Stimulated activated naive CD8-positive, alpha-beta T cell treated with anti-CD3 and anti-CD28 coated beads, Interleukin-15, Interleukin-2, amounts not matched to agents 100 U/mL and 50 U/mL, for 24 hours (primary cell): ENCODE measurements at places on chromosomes 3 and 15.

- DNase-seq = no peak
Observed at GRCh38 chr3:126372413-126373145, 15.4 kb upstream of the KLF15 start.

GRCh38 chr3:125067225-125067624 lies 11.4 kb upstream of the HEG1 start:
- DNase-seq = no peak

DNA sequence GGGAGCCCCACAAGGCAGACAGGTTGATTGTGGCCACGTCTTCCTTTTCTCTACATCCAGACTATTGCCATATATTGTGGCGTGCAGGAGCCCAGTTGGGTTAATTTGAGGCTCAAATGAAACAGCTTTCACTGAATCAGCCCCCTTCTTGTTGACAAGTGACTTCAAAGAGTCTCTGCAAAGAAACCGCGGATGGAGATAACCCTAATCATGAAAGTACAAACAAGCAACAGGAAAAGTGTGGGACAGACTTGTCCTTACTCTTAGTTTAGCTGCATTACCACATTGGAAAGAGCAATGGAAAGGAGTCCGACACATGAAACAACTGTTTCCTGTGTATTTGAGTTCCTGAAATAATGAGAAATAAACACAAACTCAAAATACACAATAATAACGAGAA lies 3.3 kb downstream of the TMEM40 start:
- DNase-seq = no peak

DNA sequence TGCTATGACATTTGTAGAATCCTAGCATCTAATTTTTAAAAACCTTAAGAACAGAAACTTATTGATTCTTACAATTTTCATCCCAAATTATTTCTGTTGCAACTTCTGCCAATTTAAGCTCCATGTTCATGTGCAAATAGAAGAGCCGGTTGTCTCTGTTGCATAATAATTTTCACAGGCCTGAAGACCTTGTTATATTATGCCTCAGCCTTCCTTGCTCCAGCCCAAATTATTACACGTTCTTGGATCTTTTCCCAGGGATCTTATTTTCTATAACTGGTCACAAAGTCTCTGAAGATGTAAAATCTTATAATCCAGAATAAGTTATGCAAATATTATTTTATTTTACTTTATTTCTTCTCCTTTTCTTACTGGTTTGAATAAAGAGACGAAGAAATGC lies 210.7 kb upstream of the DPH6 start:
- DNase-seq = no peak

DNA sequence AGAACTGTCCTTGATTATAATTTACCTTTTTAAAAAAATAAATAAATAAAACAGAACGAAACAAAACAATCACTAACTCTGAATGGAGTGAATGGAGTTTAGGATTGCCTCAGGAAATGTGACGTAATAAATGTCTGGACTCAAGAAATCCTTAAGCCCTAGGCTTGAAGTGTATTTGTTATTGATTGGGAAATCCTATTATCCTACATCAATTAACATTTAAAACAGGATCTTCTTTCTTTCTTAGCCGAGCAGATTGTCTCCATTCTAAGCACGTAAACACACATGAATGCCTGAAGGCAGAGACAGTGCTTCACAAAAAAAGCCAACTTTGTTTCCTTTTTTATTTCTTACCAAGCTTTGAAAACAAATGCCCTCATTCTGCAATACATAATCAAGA lies 33.4 kb downstream of the KAT2B start:
- no peak for DNase-seq

GRCh38 chr15:28051955-28052633 lies 47.0 kb downstream of the OCA2 start:
- no peak for DNase-seq

- DNase-seq = no peak
Observed at GRCh38 chr15:81311752-81312464, 12.0 kb downstream of the STARD5 start.

DNA sequence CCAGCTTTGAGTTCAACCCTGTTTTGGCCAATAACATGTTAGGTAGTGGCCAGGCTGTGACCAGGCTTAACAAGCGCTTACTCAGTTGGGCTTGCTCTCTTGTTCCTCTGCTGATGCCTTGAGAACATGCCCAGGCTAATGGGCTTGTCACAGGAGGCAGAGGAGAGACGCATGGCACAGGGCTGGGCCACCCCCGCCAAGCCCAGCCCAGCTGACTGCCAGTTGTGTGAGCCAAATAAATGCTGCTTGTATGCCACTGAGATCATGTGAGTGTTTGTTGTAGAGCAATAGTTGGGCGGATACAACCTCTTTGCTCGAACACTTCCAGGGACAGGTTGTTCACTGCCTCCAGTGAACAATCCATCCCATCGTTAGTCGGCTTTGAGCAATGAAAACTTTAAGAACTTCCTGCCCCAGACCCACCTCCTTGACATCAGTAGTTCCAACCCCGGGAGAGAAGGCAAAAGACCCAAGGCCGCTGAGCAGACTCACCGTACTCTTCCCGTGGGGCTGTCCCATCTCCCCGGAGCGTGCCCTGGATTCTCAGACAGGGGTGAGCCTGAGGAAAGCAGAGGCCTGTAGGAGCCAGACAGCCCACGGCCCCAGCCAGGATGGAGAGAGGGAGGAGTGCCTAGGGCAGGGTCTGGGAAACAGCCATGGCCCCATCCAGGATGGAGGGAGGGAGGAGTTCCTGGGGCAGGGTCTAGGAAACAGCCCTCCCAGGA lies 4.1 kb downstream of the PLA2G4F start:
- no peak for DNase-seq

GRCh38 chr3:168414149-168414548 lies 318.4 kb upstream of the GOLIM4 start:
- no peak for DNase-seq

DNA sequence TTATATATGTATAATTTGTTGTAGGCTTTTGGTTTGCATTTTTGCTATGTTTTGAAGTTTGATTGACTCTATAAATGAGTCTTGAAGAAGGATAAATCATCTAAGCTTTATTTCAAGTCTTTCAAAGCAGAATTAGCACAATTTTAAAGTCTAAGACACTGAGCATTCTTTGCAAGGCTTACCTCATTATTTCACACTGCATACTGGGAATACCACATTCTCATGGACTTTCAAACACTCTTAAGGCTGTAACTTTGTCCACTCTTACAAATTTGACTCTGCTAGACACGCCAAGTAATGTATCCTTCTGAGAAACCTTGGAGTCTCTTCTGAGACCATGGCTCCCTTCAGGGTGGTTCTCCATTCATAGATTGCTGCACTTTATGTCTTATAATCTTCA lies 281.3 kb upstream of the COL8A1 start:
- no peak for DNase-seq

DNA sequence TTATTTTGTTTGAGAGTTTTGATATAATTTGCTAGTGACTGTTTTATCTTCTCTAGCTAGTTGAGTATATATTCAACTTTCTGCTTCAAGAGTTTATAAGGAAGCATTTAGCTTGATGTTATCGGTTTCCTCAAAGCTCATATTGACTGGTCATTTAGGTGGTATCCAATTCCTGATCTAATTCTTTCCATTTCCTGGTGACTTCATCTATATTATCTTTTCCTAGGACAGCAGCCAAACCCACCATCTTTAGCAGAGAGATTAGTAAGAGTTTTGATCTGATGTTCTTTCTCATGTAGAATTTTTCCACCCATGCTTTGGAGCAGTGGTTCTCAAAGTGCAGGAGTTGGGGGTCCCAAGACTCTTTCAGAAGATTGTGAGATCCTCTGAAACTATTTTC lies 148.6 kb upstream of the STT3B start:
- DNase-seq = no peak

GRCh38 chr15:75738014-75738646 lies 25.5 kb upstream of the CSPG4 start:
- no peak for DNase-seq

DNA sequence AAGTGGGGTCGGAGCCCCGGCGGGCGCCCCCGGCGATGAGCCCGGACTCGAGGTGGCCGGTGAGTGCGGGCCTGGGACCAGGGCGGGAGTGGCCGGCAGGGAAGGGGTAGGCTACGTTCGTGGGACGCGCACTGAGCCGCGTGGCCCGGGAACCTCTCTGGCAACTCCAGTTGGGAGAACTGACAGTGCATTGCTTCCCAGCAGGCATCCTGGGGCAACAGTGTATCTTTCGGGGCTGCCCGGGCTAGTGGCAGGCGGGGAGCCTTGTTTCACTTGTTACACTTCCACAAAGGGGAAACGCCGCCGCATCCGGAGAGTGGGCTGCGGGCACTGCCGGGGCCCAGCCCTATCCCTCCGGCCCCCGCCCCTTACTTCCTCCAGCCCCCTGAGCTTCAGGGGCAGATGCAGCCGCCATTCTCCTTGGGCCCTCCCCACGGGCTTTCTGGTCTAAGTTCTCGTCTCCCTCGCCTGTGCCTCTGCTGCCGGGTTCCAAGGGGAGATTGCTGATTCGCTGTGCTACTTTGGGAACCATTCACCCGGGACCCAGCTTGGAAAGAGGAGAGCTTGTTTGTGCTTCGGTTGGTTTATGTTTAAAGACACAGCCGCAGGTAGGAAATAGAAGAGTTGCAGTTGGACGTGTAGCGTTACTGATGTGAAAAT lies 675 bp downstream of the BRPF1 start:
- peak; percentile 59 for DNase-seq

DNA sequence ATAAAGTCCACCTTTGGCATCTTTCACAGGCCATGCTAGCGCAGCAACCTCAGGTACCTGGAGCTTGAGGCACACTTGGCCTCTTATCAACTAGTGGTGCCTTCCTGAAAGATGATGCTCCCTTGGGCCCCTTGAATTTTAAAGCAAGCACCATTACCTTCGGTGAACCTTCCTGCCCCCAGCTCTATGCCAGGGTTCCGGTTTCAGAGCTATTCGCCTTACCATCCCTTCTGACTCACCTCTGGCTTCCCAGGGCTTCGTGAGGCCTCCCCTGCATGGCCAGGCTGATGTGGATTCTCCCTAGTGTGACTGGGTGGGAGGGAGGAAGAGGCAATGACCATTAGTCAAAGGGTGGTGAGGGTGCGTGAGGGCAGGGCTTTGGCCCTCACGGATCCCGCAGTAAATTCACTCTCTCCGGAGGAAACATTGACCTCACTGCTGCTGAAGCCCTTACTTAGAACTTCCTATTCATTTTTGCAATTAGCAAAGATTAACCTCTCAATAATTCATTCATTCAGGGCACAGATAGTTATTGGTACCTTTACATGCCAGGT lies 16.3 kb downstream of the BHLHE40 start:
- peak; percentile 3 for DNase-seq

- DNase-seq = no peak
Observed at GRCh38 chr15:65094294-65094995, 17.9 kb downstream of the KBTBD13 start.

GRCh38 chr3:149339931-149340309 lies 6.5 kb upstream of the TM4SF18 start:
- DNase-seq = no peak

DNA sequence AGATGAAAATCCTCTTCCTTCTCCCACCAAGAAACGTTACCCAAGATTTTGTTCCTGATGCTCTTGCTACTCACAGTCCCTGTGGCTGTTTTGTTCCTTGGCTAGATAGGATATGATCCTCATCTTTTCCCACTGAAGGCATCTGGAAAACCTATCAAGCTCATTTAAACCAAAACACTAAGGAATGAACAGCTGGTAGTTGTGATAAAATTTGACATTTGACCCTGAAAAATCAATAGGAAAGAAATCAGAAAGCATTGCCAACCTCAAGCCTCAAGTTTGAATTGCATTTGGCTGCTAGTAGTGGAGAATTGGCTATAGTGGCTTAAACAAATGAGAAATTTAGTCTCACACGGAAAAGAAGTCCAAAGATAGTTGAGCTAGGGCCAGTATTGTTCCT lies 170.6 kb upstream of the CHRM5 start:
- no peak for DNase-seq

DNA sequence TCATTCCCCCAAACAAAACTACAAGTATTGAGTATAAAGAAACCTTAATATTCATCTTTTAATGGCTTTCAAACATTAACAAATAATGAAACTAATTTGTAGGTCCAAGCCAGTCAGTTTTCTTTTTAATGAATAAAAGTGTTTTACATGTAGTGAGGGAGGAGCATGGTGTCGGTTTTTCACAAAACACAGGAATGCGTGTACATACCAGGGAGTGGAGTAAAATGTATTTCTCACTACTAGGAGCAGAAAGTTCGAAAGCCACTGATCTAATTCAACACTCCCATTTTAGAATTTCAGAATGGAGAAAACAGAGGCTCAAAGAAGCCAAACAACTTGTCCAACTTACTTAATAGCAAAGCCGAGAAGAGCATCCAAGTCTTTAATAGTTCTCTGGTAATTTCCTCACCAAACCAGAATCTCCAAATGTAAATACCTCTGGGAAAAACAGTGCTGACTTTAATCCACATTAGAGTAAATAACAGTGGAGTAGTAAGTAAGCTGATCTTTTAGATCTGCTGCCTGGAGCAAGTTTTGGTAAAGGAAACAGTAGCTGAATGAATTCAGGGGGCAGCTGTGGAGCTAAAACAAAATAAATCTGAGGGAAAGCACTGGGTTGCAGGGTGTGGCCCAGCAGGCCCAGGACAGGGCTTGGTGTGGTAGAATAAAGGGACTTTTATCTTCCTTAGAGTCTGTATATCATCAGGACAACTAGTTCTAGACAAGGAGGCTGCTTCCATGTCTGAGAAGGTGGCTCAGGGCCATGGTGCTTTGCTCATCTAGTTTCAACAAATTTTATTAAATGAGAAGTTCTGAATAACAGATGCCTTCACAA lies 7.9 kb downstream of the ANP32A start:
- DNase-seq = no peak

DNA sequence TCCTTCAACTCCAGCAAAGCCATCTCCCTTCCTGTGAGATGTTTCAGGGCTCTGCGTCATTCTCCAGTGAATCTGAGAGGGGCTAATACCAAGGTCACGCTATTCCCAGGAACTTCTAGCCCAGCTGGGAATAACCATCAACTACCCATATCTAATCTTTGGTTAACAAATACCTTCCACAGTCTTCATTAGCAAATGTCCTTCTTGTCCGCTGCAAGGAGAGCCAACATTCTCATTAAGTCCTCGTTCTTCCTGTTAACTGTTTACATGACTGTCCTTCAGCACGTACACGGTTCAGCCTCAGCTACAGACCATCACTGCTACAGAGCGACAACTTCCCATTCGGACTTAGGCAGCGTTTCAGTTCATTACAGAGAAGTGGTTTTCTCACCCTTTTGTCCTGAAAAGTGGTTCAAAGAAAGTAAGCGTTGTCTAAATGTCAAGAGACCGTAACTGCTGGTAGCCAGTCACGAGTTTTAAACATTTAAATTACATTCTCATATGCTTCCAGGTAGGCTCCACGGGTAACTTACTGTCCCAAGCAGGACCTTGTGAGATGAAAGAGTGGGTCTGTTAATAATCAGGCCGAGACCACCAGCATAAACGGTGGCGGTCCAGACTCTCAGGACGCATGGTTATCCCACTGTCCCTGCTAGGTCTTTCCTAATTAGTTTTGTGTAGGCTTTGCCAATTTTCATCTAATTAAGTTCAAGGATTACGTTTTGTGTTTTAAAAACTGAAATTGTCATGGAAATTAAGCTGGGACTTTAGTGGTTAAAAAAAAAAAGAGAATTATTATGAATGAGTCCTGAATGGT lies 63.8 kb downstream of the CHSY1 start:
- DNase-seq = no peak
